ENCODE measurements at places on chromosomes 5 and 9.

DNA sequence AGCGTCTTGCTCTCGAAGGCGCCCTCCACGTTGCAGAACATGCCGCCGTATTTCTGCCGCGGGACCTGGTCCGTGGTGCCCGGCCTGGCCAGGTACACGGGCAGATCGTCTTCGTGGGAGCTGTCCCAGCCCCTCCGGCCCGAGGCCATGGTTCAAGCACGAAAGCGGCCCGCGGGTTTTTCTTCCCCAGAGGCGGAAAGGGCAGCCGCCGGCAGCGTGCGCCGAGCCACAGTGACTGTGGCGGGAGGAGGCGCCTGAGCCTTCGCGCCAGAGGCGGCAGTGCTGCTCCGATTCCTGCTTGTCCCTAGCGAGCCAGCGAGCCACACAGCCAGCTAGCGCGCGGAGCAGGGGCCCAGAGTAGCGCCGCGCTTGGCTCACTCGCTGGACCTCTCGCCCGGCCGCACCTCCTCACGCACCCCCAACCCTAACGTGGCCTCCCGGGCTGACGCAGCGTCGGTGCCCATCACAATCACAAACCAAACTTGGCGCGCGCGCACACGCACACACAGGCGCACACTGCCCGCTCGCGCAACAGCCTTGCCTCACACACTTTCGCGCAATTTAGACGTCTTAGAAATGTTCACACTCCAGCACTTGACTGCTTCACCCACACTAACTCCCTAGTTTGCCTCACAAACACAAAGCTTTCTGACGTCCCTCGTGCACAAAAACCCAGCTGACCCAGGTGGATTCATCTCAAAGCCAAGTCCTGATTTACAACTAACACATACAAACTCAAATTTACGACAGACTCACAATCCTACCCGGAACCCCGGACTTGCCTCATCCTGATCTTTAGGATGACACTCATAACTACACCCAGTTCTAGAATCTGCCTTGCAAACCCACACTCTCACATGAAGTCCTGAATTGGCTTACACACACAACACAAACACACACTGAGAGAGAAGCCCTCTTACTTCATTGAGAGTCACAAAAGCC, at the start of gene DPYSL3:
TSS of gene DPYSL3 (minus strand) at position 359 of the 942 bp plus-strand sequence. CDS start at position 149, 210 bp downstream.
- no peak for DNase-seq

DNA sequence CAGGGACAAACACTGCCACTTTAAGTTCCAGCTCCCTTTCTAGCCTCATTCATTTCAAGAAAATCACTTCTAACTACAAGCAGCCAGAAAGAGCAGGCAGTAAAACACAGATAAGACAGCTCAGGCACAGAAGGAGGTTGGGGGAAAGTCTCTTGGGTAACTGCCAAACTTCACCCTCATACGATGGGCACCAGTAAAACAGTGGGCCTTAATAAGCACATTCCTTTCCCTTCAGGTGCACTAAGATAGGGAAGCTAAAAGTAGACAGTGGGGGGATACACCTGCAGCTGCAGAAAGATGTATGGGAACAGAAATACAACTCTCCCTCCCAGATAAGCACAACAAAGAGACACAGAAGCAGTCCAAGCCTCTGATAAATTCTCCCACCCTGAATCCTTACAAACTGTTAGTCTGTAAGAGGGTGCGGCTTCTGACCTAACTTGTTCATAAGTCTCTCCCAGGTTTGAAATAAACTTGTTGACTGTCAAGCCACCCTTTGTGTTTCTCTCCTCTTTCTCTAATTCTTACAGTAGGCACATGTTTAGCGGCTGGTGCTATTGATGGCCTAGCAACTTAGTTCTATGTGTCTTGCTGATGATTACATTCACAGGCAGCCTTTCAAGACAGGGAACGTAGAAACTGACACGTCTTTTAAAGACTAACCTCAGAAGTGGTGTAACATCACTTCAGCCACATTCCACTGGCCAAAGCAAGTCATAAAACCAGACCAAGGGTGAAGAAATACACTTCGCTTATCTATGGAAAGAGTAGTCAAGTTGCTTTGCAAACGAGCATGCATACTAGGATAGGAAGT, 6.8 kb upstream of the CKS2 start:
- no peak for DNase-seq

GRCh38 chr5:135255461-135256178, 143.4 kb downstream of the MACROH2A1 start:
- no peak for DNase-seq

DNA sequence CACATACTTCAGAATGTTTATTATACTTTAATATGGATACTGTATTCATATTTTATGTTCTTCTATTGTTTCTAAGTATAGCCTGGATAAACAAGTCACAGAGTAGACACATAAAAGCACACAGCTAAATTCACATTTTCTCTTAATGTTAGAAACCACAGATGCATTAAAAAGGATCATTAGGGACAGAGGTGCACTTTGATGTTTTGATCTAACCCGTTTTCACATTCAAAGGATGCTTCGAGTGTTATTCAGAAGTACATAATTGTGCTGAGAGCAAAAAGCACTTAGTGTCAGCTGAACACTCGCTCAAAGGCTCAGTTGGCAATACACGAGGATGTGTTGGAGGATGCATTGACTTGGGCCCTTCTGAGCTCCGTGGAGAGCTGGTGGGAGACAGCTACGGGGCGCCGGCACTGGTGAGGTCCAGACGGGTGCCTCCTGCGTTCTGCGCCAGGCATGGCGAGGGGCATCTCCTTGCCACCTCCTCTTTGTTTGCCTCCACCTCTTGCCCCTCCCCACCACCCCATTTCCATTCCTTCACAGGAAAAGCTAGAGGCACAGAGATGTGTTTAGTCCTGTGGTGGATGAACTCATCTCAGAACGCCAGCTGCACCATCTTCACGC, 35.5 kb downstream of the MED10 start:
- DNase-seq, result no peak

All from activated CD8-positive, alpha-beta memory T cell treated with anti-CD3 and anti-CD28 coated beads, Interleukin-2, amount 50 U/mL, for 4 hours (primary cell).